Keratinocyte (primary cell): ENCODE measurements at places on chromosomes 1 and 21.

- DNase-seq = no peak
These were observed 18.5 kb downstream of the CHAF1B start for GRCh38 chr21:36403713-36404112.

DNA sequence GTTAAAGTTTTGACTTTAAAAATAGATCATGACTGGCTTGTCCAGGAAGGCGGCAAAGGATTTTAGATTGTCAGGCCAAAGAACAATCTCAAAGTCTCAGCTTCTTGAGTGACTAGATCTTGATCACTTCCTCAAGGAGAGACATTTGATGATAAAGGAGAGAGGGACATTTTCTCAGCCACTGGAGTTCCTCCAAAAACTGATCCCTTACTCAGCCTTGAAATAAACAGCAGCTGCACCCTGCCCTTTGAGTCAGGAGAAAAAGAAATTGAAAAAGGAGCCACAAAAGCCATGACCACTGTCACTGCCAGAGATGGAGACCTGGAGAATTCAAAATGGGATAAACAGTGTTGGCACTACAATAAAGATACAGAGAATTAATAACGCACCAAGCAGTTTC is 288.4 kb upstream of the PRMT6 start:
- no peak for DNase-seq

- no peak for DNase-seq
These were observed 93.1 kb downstream of the SLC16A1 start for GRCh38 chr1:112862753-112863426.

DNA sequence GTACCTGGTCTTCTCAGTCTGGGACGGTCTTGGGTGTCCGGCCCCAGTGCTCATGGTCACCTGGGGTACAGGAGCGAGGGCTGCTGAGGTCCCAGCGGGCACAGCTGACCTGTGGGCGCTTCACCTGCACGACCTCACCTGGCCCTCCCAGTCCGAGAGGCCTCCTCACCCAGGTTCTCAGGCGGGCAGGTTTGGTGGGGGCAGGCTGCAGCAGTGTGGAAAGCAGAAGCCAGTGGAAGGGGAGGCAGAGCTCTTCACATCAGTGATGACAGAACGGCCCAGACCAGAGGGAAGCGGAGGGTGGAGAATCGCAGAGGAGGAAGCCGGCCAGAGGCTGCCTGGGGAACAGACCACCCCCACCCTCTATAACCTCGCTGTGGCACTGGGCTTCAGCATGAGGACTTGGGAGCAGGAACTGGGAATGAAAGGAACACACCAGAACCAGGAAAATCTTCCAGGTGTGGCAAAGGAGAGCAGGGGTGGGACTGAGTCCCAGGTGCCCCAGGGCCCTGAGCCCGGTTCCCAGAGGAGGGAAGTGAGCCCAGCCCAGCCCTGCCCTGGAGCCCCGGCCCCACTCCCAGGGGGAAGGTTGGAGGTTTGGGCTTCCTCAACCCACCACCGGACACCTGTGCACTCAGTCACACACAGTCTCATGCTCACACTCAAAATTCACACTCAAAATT is 265.2 kb upstream of the VAMP3 start:
- DNase-seq = no peak

DNA sequence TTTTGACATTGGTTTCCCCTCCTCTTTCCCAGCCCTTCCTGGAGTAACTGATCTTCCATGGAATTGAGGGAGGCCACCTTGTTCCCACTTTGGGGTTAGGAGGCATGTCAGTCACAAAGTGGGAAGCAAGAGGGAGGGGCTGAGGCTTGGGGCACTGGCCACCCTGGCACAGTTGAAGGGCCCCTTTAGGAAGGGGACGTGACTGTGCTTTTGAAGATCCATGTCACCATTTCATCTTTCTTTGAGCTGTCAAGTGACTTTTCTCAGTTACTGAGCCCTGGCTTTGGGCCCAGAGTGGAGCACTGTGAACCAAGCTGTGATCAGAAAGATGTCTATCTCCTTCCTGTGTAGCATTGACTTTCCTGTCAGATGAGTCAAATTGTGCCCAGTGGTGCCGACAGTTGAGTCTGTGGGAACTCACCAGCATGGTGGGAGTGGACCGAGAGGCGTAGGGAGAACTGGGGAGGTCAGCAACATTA is 38.5 kb upstream of the TDRD10 start:
- no peak for DNase-seq

GRCh38 chr1:7400566-7400965 is 370.5 kb upstream of the VAMP3 start:
- no peak for DNase-seq

DNA sequence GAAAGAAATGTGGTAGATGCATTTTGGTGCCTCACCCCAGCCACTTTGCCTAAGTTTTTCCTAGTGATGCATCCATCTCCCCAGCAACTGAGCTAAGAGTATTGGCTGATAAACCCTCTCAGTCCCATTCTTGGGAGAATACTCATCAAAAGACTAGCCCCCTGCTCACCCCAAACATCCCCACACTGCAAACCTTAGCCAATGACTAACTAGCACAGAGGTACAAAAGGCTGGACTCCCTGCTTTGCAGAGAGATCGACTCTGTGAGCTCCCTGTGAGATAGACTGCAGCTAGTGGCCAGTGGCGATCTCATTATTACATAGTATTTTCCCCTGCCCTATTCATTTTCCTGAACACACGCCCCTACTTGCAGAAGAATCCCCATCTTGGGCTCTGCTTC is 155.3 kb downstream of the HHIPL2 start:
- no peak for DNase-seq

DNA sequence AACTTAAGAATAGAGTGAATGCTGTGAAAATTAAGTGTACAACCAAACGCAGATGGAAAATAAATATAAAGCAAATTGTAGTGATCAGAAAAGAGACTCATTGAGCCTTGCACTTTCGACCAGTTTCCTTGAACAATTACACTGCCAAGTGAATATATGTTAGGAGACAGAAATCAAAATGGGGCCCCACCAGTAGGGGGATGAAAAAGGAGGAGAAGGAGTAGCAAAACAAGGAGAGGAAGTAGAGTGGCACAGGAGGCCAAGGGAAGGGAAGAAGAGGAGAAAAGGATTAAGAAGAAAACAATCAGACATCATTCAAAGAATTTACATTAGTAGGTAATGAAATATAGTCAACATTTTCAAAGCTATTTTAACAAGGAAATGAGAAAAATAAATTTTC is 1770.6 kb downstream of the PLA2G4A start:
- DNase-seq = no peak

- no peak for DNase-seq
These were observed 87.6 kb downstream of the GLIS1 start for GRCh38 chr1:53651356-53651755.

GRCh38 chr1:207085887-207086286 is 2.8 kb upstream of the C4BPB start:
- DNase-seq = no peak

DNA sequence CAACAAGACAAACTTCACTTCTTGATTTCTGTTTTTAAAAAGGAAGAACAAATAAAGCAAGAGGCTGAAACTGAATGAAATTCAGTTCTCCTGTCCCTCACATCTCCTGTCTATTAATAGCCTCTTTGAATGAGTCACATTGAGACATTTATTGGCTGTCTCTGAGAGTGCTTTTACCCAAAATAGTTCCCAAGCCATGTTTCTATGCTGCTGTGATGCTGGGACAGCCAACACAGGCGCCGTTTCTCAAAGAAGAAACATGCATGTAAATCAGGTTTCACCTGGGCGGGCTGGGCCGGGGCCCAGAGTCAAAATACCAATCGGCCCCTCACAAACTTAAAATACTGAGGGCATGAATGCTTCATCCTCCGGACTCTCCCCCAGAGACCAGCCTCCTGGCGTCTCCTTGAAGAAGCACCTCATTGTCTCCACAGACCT is 105.2 kb downstream of the EDEM3 start:
- DNase-seq = no peak

- no peak for DNase-seq
These were observed 114.7 kb downstream of the MAP3K21 start for GRCh38 chr1:233442026-233442780.

DNA sequence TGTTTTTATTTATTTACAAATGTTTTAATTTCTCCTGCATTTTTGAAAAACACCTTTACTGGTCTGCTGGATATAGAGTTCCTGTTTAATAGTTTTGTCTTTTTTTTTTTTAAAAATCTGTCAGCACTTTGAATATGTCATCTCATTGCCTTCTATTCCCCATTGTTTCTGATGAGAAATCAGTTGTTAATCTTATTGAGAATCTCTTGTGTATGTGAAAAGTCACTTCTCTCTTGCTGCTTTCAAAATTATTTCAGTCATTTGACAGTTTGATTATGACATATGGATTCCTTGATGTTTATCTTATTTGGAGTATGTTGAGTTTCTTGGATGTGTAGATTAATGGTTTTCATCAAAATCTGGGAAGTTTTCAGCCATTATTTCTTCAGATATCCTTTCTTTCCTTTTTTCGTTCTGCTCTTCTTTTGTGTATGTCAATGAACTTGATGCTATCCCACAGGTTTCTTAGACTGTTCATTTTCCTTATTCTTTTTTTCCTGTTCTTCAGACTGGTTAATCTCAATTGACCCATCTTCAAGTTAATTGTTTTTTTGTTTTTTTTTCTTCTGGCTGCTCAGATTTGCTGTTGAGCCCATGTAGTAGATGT is 51.2 kb upstream of the CCDC190 start:
- DNase-seq = no peak

- no peak for DNase-seq
These were observed 8.2 kb upstream of the TARBP1 start for GRCh38 chr1:234486858-234487840.

- DNase-seq = no peak
These were observed 9.7 kb upstream of the HHIPL2 start for GRCh38 chr1:222557574-222557973.

DNA sequence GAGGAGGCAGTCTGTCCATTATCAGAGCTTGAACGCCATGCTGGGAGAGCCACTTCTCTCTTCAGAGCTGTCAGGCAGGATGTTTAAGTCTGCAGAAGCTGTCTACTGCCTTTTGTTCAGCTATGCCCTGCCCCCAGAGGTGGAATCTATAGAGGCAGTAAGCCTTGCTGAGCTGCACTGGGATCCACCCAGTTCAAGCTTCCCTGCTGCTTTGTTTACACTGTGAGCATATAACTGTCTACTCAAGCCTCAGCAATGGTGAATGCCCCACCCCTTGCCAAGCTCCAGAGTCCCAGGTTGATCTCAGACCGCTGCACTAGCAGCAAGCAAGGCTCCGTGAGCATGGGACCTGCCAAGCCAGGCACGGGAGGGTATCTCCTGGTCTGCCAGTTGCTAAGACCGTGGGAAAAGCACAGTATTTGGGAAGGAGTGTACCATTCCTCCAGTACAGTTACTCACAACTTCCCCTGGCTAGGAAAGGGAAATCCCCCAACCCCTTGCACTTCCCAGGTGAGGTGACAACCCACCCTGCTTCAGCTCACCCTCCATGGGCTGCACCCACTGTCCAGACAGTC is 32.5 kb downstream of the RGS13 start:
- DNase-seq = no peak

DNA sequence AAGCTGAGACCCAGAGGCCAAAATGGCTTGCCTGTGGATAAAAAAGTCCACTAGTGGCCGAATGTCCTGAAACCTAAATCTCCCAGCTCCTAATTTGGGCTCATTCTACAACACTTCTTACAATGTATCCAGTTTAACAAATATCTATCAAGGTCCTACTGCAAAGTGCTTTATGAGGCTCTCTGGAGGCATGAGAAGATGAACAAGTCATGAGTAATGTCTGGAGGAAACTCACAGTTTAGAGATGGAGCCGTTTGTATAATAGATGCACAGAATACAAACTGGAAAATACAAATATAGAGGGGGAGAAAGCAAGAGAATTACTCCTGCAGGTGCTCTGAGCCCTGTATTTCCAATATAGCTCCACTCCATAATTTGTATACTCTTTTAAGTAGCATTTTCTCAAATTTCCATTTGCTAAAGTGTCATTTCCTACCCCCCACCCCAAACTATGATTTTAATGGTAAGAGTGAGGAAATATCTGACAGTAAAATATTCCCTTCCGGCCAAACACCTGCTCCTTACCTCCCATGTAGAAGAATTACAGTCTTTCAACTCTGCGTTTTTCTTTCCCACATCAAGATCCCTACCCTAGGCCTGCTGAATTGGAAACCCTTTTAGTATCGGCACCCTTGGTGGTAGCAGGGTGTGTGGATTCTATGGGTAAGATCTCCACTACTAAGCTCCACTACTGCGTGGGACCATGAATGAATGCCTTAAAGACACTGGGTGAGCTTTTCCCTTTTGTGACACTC is 3.3 kb upstream of the ADAMTS5 start:
- DNase-seq = no peak

DNA sequence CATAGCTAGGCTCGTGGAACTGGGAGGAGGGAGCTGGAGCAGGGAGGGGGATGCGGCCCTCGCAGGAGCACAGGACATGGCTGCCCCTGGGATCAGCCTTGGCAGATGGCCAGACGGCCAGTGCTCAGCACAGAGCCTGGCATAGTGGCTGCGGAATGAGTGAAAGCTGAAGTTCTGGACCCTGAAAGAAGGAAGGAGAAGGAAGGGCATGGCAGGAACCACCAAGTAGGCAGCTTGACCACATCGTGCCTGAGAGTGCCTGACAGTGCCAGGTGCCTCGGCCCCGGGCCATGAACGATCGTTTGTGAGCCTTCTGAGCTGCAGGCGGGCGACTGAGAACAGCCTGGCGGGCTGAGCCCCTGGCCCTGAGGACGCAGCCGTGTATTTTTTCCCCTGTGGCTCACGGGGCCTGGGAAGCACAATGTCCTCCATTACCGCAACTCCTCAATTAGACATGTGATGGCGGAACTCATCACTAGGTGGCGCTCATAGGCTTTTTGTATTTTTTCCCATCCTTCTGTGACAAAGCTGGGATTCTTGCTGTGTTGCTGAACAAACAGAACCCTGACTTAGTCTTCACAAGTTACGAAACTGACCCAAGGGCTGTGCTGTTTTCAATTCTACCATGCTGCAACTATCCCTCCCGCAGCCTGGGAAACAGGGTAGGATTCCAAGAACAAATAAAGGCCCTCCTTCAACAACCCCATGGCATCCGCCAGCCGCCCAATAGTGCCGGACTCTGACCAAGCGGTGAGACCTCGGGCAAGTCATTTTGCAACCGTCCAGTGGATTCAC is 29.9 kb upstream of the TMEM61 start:
- no peak for DNase-seq

DNA sequence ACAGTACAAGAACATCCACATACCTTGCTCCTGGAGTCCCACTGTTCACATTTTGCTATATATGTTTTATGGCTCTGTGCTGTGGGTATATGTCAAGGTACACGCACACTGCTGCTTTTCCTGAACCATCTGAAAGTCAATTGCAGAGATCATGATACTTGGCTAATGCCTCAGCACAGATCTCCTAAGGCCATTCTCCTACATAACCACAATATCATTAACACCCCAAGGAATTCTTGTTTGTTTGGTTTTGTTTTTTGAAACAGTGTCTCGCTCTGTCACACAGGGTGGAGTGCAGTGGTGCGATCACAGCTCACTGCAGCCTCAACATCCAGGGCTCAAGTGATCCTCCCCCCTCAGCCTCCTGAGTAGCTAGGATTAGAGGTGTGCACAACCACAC is 16.0 kb downstream of the CTNNBIP1 start:
- DNase-seq = no peak
